Immature natural killer cell (primary cell): ENCODE measurements at places on chromosomes 1 and 21. TPM values are rescaled to one million over a fixed set of nuclear protein-coding genes. Genes with fewer than 3 reads are reported as not detected.

The NBPF14 gene
- polyA plus RNA-seq, result 9.9 TPM

The DNMT3L gene
- polyA plus RNA-seq, result not detected

The SLAMF8 gene
- polyA plus RNA-seq, result 4.0 TPM

The ST6GALNAC3 gene
- polyA plus RNA-seq, result not detected

The NBPF20 gene
- 0.22 TPM for polyA plus RNA-seq

GRCh38 chr1:205716371-205717132 is 33.4 kb downstream of the NUCKS1 start:
- peaks cover 51% of the 10 kb centered on the region for H3K36me3 ChIP-seq
- peaks cover 4% of the 10 kb centered on the region for H3K4me1 ChIP-seq
- no peak for DNase-seq
- H3K27ac ChIP-seq, result no peak overlapping the region
- peaks cover 1% of the 10 kb centered on the region for H3K27me3 ChIP-seq

DNA sequence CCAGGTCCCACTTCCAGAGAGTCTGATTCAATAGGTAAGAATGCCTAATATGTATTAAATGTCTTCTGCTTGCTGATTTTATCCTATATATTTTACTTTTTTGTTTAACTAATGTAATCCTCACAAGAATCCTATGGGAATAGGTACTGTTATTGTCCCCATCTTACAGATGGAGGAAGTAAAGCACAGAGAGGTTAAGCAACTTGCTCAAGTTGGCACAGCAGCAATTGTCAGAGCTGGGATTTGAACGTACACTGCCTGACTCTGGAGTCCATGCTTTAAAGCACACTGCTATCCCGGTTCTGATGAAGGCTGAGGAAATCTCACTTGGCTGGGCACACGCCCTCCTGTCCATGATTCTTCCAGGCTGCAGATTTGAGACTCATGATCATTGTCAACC is 62.8 kb downstream of the IGSF21 start:
- no peaks in the 10 kb centered on the region for H3K27me3 ChIP-seq
- no peaks in the 10 kb centered on the region for H3K4me1 ChIP-seq
- H3K27ac ChIP-seq, result no peak overlapping the region
- H3K36me3 ChIP-seq, result no peaks in the 10 kb centered on the region
- no peak for DNase-seq
- no peak overlapping the region for H3K4me3 ChIP-seq

DNA sequence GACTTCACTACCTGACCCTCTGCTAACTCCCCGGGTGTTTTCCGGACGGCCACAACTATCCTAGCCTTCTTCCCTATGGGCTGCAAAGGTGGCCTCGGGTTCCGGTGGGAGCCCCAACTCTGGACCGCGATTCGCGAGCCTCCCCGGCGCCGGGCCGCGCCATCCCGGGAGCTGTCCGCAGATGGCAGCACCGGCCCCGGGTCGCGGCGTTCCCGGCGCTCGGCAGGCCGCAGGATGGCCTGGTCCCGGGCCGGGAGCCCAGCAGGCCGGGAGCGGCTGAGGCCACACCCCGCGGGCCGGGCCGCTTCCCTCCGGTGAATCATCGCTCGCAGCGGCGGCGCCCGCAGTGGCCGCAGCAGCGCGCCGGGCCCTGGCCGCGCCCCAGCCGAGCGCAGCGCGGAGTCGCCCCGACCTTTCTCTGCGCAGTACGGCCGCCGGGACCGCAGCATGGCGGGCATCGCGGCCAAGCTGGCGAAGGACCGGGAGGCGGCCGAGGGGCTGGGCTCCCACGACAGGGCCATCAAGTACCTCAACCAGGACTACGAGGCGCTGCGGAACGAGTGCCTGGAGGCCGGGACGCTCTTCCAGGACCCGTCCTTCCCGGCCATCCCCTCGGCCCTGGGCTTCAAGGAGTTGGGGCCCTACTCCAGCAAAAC is at the start of gene CAPN2:
Gene CAPN2, plus strand, starts transcription at position 346 of the 656 bp plus-strand sequence. Its CDS starts 102 bp downstream, at position 448.
- peak; percentile 64 for DNase-seq
- peak within 1 kb of the TSS; percentile 90 for H3K27ac ChIP-seq
- H3K4me3 ChIP-seq, result peak within 1 kb of the TSS; percentile 81
- H3K4me1 ChIP-seq, result peaks cover 56% of the 10 kb centered on the region
- peaks cover 6% of the 10 kb centered on the region for H3K36me3 ChIP-seq
- H3K27me3 ChIP-seq, result peaks cover 10% of the 10 kb centered on the region

DNA sequence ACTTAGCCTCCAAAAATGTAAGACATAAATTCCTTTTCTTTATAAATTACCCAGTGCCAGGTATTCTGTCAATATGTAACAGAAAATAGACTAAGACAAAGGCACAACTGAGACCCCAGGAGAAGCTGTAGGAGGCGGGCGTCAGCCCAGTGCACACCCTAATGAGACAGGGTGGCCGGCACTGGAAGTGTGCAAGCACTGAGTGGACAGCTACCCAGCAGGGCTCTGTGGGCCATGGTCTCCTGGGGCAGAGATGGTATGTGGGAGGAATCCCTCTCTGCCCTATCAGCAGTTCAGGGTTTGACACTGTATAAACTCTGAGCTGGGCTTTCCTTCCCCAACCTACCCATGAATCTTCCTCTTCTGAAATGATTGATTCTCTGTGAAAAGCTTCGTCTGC is 139.5 kb downstream of the GLIS1 start:
- peaks cover 27% of the 10 kb centered on the region for H3K4me1 ChIP-seq
- no peak overlapping the region for H3K4me3 ChIP-seq
- no peaks in the 10 kb centered on the region for H3K36me3 ChIP-seq
- H3K27me3 ChIP-seq, result no peaks in the 10 kb centered on the region
- peak overlapping the region; percentile 7 for H3K27ac ChIP-seq
- DNase-seq, result no peak

GRCh38 chr1:88746916-88747315 is 62.8 kb downstream of the PKN2 start:
- DNase-seq, result no peak
- H3K4me3 ChIP-seq, result no peak overlapping the region
- H3K4me1 ChIP-seq, result no peaks in the 10 kb centered on the region
- peaks cover 23% of the 10 kb centered on the region for H3K36me3 ChIP-seq
- no peak overlapping the region for H3K27ac ChIP-seq

GRCh38 chr21:35652872-35653271 is 407.5 kb downstream of the SETD4 start:
- no peaks in the 10 kb centered on the region for H3K4me1 ChIP-seq
- peaks cover 7% of the 10 kb centered on the region for H3K27me3 ChIP-seq
- no peak for DNase-seq
- no peak overlapping the region for H3K4me3 ChIP-seq
- no peaks in the 10 kb centered on the region for H3K36me3 ChIP-seq

GRCh38 chr1:208192995-208193394 is 51.2 kb downstream of the PLXNA2 start:
- no peaks in the 10 kb centered on the region for H3K36me3 ChIP-seq
- peaks cover 5% of the 10 kb centered on the region for H3K27me3 ChIP-seq
- no peak for DNase-seq
- no peak overlapping the region for H3K27ac ChIP-seq
- no peak overlapping the region for H3K4me3 ChIP-seq
- H3K4me1 ChIP-seq, result no peaks in the 10 kb centered on the region

- peaks cover 3% of the 10 kb centered on the region for H3K27me3 ChIP-seq
- no peak overlapping the region for H3K4me3 ChIP-seq
- no peak overlapping the region for H3K27ac ChIP-seq
- no peaks in the 10 kb centered on the region for H3K4me1 ChIP-seq
- no peaks in the 10 kb centered on the region for H3K36me3 ChIP-seq
These were observed 432.3 kb downstream of the LRRIQ3 start for GRCh38 chr1:73765551-73766233.

- H3K27ac ChIP-seq, result no peak overlapping the region
- H3K4me1 ChIP-seq, result no peaks in the 10 kb centered on the region
- no peaks in the 10 kb centered on the region for H3K27me3 ChIP-seq
- DNase-seq, result no peak
These were observed 17.2 kb downstream of the DNAJC16 start for GRCh38 chr1:15543589-15544568.
